SHP77 (cell line): ENCODE measurements at places on chromosomes 3 and 15.

DNA sequence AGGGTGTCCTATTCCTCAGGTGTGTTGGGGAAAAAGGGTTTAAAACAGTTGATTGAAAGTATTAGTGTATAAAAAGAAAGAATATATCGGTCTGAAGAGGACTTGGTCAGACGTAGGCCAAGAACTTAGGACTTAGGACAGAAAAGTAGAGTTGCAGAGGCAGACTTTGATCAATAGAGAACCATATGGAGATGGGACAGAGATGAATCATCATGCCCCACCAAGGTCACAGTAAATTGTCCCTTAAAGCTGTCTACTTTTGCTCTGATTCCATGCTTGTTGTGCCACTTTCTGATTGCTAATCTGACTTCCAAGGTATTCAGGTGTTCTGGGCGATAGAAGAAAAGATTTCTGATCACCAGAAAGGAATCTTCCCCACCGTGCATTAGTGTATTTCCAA, 52.9 kb upstream of the ZDHHC23 start:
- DNase-seq, result no peak

GRCh38 chr3:145854499-145854898, 306.5 kb downstream of the PLOD2 start:
- no peak for DNase-seq

DNA sequence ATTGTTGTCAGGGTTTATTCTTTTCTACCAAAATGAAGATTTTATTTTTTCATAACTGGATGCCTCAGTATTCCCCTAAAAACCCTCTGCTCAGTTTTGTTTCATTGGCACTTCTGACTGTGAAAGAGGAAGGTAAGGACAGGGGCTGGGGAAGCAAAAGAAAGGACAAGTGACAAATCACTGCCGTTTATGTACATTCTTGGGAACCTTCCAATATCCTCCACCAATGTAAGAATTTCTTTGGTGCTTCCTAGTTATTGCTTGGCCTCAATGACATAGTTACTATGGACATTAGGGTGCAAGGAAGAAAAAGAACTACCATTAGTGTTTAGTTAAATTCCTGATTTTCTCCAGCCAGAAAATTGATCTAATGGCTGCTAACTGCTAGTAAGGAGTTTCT, 131.0 kb upstream of the C15orf61 start:
- DNase-seq, result no peak

DNA sequence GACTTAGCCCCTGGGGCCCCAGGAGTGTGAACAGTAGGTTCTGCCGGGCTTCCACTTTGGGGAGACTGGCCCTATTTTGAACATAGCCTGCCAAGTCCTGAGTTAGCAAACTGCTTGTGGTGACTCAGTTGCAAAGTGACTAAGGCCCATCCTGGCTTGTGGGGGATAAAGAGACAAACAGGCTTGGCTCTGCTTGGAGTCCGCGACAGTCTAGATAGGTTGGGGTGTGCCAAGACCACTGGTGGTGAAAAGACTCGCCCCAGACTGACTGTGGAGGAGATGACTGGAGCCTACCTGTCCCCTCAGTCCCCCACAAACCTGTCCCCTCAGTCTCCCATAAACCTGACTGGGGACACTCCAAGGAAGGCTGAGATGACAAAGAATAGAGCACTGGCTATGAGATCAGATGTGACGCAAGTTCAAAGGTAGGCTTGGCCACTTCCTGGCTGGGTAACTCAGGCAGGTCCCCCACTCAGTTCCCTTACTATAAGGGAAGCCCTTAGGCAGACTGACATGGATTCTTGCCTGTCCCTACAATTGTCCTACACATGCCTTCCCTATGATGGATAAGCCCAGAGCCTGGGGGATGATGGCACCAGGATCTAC, 4.3 kb downstream of the DNASE1L3 start:
- no peak for DNase-seq

DNA sequence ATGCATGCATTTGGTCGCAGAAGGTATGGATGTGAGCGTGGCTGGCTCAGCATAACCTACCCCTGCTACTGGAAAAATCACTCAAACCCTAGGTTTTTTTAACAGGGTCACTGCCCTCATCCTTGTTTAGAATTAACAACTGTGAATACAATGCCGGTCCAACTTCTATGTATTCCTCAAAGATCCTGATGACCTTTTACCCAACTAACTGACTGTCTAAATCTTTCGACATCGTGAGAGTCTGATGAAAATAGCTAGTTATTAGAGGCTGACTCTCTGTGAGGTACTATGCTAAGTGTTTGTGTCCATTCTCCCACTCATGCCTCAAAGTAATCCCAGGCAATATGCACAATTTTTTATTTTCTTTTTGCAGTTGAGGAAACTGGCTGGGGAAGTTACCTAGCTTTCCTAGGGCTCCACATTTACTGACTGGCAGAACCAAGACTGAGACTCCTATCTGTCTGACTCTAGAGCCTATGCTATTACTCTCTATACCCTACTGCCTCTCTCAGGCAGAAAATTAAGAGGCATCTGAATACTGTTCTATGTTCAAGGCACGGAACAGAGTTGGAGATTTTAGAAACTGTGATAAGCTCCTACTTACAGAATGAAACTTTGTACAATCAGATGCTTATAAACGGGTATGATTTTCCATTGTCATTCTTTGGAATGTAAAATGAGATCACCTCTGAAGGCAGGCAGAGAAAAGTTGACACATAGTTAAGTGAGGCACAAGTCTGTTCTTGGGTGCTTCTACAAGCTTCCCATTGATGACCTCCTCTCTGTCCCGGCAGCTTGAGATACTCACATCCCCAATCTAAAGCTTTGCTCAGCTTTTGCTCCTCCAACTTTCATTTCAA, 56.4 kb downstream of the FILIP1L start:
- no peak for DNase-seq

GRCh38 chr3:155889952-155890351, 19.5 kb downstream of the GMPS start:
- DNase-seq, result no peak

- DNase-seq, result no peak
Observed at GRCh38 chr3:46903341-46904302, 26.1 kb downstream of the PTH1R start.

DNA sequence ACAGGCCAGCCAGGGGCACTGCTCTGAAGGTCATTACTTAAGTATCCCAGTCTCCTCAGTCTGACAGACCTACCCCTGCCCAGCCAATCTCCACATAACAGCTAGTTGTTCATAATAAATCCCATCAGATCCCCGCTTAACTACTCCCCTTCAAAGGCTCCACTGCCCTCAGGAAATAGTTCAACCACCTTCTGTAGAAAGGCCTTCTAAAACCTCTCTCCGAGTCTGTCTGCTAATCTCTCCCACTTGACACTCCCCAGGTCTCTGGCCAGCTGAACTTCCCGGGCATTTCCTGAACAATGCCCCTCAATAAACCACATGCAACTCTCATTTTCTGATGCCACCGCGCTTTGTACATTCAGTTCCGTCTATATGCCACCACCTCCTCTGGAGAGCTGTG, 6.0 kb downstream of the PRC1 start:
- DNase-seq, result no peak

DNA sequence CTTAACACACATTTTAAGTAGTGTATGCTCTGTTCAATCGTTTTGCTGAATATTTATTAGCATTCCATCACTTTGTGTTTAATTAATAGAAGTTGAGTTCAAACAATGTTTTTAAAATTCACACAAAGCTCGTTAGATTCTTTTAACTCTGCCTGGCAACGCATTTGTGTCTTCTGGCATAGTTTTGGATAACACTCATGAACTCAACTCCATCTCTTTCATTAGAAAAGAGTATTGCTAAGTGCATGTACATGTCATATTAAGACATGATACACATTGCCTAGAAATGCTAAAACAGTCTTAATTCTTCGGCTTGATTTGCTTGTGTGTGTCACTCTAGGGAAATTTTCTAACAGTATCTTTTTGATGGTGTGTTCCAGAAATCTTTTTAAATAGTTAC, 15.7 kb downstream of the TSC22D2 start:
- DNase-seq, result no peak

DNA sequence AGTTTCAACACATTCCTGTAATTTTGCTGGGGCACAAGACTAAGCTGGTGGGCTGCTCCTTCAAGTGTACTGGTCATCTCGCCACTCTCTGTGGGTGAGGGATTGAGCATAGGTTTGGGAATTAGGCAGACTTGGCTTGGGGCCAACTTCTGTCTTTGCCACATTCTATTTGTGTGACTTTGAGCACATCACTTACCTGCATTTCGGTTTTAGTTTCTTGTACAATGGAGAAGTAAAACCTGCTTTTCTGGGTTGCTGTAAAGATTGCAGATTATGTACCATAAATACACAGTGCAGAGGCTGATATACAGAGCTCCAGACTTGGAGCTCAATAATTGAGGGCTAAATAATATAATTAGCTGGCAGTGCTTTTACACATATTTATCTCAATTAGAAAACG, 162.1 kb downstream of the C3orf38 start:
- no peak for DNase-seq

GRCh38 chr3:4950351-4950784, 28.9 kb upstream of the BHLHE40 start:
- no peak for DNase-seq

DNA sequence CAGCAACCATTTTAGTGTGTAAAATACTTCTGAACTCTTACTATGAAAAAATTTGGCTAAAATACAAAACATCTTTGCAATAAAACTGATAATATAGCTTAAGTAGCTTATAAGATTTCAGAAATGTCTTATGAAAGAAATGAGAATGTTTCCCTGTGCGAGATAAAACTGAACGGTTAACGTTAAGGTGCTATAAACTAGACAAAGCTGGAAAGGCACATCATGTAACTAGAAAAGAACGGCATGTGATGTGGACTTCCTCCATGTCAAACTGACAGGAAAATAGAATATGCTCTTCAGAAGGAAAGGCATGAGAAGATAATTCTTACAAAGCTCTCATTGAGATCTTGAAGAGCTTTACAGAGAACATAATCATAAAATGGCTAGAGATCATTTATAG, 36.5 kb downstream of the NCK1 start:
- no peak for DNase-seq

DNA sequence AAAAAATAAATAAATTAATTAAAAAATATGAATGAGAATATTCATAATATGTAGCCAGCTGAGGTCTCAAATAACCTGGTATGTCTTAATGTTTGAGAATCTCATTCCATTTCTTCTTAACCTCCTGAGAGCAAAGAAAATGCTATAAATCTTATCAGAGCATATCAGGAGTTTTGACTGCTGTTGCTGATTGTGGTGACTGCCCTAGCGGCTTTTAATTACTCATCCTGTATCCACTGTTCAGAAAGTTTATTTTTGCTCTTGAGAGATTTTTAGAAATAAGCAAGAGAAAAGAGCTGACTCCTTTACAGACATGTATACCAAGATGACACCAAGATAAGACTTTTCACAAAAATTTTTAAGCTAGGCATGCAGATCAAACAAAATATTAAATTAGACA, 454.8 kb upstream of the CBLB start:
- DNase-seq, result no peak

DNA sequence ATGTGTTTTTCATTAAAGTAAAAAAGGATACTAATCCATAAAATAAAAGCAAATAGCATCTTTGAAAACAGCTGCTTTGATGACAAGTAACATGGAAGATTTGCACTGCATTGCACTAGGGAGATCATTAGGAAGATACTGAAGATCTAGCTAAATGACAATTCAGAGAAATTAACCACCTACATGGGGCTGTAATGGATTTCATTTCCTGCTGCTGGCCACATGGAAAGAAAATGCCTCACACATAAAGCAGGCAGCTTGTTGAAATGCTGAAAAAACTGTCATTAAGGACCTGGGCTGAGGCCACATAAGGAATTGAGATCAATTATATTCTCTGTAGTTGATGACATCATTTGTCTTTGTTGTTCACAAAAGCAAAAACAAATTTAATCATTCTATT, 94.1 kb downstream of the PYDC2 start:
- no peak for DNase-seq

- no peak for DNase-seq
Observed at GRCh38 chr3:184157206-184157605, 2.0 kb downstream of the DVL3 start.

DNA sequence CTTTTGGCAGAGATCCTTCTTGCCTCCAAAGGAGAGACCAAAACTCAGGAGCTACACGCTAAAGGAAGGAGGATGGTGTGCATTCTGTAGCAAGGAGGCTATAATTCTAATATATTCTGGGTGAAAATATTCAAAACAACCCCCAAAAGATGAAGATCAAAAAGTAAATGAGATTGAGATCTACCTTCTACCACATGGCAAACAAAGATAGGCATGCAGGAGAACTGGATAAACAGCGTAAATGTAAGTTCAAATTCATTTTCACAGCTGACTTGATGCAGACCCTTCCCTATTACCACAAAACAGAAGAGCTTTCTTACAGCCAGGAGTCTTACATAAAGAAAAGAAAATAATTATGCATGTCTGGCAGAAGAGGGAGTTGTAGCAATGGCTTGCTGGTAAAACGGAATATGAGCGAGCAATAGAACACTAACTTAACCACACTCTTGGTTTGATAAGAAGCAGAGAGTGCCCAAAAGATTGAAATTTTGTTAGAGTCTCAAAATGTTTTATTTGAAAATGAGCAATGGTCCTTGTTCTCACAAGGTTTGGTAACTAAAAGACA, 272.7 kb downstream of the MECOM start:
- no peak for DNase-seq

- no peak for DNase-seq
Observed at GRCh38 chr3:138384531-138384930, 36.2 kb downstream of the MRAS start.

GRCh38 chr15:80559320-80559693, 135.8 kb upstream of the ABHD17C start:
- no peak for DNase-seq

DNA sequence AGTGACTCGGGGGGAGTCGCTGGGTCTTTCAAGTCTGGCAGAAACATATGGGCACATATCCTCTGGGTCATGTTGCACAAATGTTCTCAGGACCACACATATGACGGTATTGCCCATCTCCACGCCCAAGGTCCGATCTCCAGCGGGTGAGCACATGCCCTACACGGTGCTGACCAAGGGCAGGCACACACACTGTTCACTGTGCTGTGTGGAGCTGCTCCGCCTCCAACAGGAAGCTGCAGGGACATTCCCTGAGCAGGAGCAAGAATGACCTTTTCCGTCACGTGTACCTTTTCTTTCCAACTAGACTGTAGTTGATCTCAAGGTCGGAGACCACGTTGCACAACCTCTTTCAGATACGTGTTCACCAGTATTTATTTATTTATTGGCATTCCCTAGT, 41.7 kb upstream of the B3GNT5 start:
- no peak for DNase-seq

- DNase-seq, result no peak
Observed at GRCh38 chr15:101264011-101264410, 12.2 kb upstream of the CHSY1 start.

GRCh38 chr3:168990134-168990533, 673.4 kb downstream of the MECOM start:
- DNase-seq, result no peak

DNA sequence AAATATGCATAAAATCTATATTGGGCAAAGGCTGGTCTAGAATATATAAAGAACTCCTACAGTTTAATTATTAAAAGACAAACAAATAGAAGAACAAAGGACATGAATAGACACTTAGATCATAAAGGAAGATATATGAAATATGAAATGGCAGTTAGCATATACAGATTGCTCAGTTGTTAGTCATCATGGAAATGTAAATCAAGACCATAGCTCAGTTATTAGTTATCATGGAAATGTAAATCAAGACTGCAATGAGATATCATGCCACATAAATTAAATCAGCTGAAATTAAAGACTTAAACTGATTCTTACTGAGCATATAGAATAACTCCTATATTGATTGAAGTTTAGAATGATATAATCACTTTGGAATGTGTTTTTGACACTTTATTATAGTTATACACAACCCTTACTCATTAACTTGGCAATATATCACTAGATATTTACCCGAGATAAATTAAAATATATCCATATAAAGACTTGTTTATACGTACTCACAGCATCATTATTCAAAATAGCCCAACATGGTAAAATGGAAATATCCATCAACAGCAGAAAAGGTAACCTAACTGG, 45.2 kb upstream of the GOLGA8B start:
- DNase-seq, result no peak
